IMR-90 (cell line): ENCODE measurements at places on chromosomes 1 and 21. TPM values are rescaled to one million over a fixed set of nuclear protein-coding genes. Genes with fewer than 3 reads are reported as not detected.

The SERINC2 gene
- polyA plus RNA-seq = 59.5 and 64.8 TPM in 2 replicates

The LIN28A gene
- polyA plus RNA-seq = not detected in 2 replicates

The ALPL gene
- 2.2 and 2.4 TPM in 2 replicates for polyA plus RNA-seq

The SERPINC1 gene
- not detected in 2 replicates for polyA plus RNA-seq

The NTMT2 gene
- polyA plus RNA-seq = not detected in 2 replicates

The ACKR1 gene
- not detected in 2 replicates for polyA plus RNA-seq

The PODN gene
- polyA plus RNA-seq = 5.4 and 6.2 TPM in 2 replicates

The ICOSLG gene
- polyA plus RNA-seq = 0.09 and 0.17 TPM in 2 replicates

The U2AF1 gene
- polyA plus RNA-seq = 8.5 and 10.5 TPM in 2 replicates

The SLC45A3 gene
- polyA plus RNA-seq = 2.5 and 3.0 TPM in 2 replicates

The SYTL1 gene
- 1.0 and 1.3 TPM in 2 replicates for polyA plus RNA-seq

The PDZK1 gene
- polyA plus RNA-seq = 1.6 and 2.1 TPM in 2 replicates

The AKR7A3 gene
- polyA plus RNA-seq = 0.62 and 0.66 TPM in 2 replicates

The GNAT2 gene
- polyA plus RNA-seq = 0.17 and 0.26 TPM in 2 replicates

The CFAP107 gene
- not detected in 2 replicates for polyA plus RNA-seq

The CD1E gene
- polyA plus RNA-seq = not detected in 2 replicates

The NUDC gene
- polyA plus RNA-seq = 85.7 and 89.8 TPM in 2 replicates

The NEK2 gene
- polyA plus RNA-seq = 8.8 and 9.9 TPM in 2 replicates

The MTOR gene
- polyA plus RNA-seq = 19.2 and 19.5 TPM in 2 replicates

The SYCP1 gene
- polyA plus RNA-seq = not detected in 2 replicates

The IL20 gene
- not detected in 2 replicates for polyA plus RNA-seq

The C1orf115 gene
- 0.06 and 0.07 TPM in 2 replicates for polyA plus RNA-seq

The PDE4B gene
- 5.2 and 5.8 TPM in 2 replicates for polyA plus RNA-seq

The ATP6V1G3 gene
- polyA plus RNA-seq = not detected in 2 replicates

The HSPA6 gene
- 0.50 and 0.67 TPM in 2 replicates for polyA plus RNA-seq

The MYOG gene
- polyA plus RNA-seq = not detected in 2 replicates

The CELA3B gene
- polyA plus RNA-seq = not detected in 2 replicates

The ADAMTS5 gene
- 0.46 and 0.58 TPM in 2 replicates for polyA plus RNA-seq

The KRTAP21-2 gene
- not detected in 2 replicates for polyA plus RNA-seq

The PTPN14 gene
- polyA plus RNA-seq = 21.5 and 21.8 TPM in 2 replicates

The FNBP1L gene
- polyA plus RNA-seq = 7.1 and 9.3 TPM in 2 replicates

The RNU1-1 gene
- not detected in 2 replicates for polyA plus RNA-seq

The RIPPLY3 gene
- polyA plus RNA-seq = 0.07 and 0.10 TPM in 2 replicates

The KRTCAP2 gene
- polyA plus RNA-seq = 189 and 232 TPM in 2 replicates

The AHDC1 gene
- polyA plus RNA-seq = 11.6 and 16.1 TPM in 2 replicates

The FCN3 gene
- not detected in 2 replicates for polyA plus RNA-seq

The DRAXIN gene
- polyA plus RNA-seq = 0.01 and 0.02 TPM in 2 replicates

The TRNAU1AP gene
- polyA plus RNA-seq = 23.3 and 24.1 TPM in 2 replicates

The OR6N1 gene
- not detected in 2 replicates for polyA plus RNA-seq

The NUDT4B gene
- 9.5 and 10.6 TPM in 2 replicates for polyA plus RNA-seq

The LRRC38 gene
- not detected in 2 replicates for polyA plus RNA-seq

The GPR25 gene
- polyA plus RNA-seq = not detected in 2 replicates

The RNF186 gene
- not detected in 2 replicates for polyA plus RNA-seq

The B4GALT3 gene
- 36.0 and 41.5 TPM in 2 replicates for polyA plus RNA-seq

The ATP5PO gene
- 220 and 250 TPM in 2 replicates for polyA plus RNA-seq

The FCRL4 gene
- not detected in 2 replicates for polyA plus RNA-seq

The SYT14 gene
- 0.14 and 0.16 TPM in 2 replicates for polyA plus RNA-seq

The NCAM2 gene
- polyA plus RNA-seq = 1.7 and 2.7 TPM in 2 replicates

The FMO1 gene
- not detected in 2 replicates for polyA plus RNA-seq

The SYT2 gene
- polyA plus RNA-seq = under 0.01 TPM in 1 of 2 replicates, not detected in the other

The DONSON gene
- 16.6 and 17.2 TPM in 2 replicates for polyA plus RNA-seq

The SLFNL1 gene
- polyA plus RNA-seq = 0.07 and 0.09 TPM in 2 replicates

The CNTN2 gene
- polyA plus RNA-seq = not detected in 2 replicates

The MRTO4 gene
- polyA plus RNA-seq = 48.0 and 48.7 TPM in 2 replicates

The CYP4A22 gene
- polyA plus RNA-seq = not detected in 2 replicates

The NHLH1 gene
- 0.14 and 0.26 TPM in 2 replicates for polyA plus RNA-seq

The AUNIP gene
- polyA plus RNA-seq = 2.2 and 2.4 TPM in 2 replicates

The DNAI4 gene
- polyA plus RNA-seq = 0.63 and 0.72 TPM in 2 replicates

The MYOM3 gene
- polyA plus RNA-seq = 0.03 TPM in 1 of 2 replicates, not detected in the other

The PUM1 gene
- polyA plus RNA-seq = 65.2 and 75.4 TPM in 2 replicates
